HFFc6 (cell line): ENCODE measurements at places on chromosomes 13 and 19. TPM values are rescaled to one million over a fixed set of nuclear protein-coding genes. Genes with fewer than 3 reads are reported as not detected.

DNA sequence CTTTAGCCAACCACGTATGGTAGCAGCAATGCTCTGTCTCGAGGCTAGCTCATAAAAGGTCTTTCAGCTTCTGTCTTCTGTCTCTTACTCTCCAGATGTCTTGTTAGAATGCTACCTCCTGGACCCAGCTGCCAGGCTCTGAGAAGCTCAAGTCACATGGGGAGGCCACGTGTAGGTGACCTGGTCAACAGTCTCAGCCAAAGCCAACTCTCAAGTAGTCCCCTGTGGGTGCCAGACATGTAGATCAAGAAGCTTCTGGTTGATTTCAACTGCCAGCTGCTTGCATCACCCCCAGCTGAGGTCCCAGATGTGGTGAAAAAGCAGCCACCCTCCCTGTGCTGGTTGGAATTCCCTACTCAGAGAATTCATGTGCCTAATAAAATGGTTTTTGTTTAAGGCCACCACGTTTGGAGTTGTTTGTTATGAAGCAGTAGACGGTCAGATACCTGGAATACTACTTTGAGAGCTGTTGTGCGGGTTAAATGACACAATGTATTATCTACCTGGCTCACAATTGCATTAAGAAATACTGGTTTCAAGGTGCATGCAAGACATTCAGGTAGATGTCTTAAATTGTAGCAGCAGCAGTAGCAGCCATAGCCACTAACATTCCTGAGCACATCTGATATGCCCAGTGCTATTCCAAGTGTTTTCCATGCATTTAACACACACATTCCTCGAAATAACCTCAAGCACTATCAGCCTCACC is 131.0 kb upstream of the RFC3 start:
- DNase-seq, result no peak

- DNase-seq, result no peak
Measured at GRCh38 chr13:71394176-71394575, 472.8 kb downstream of the DACH1 start.

The PGLYRP2 gene
- not detected in 3 replicates for total RNA-seq

The FCHO1 gene
- total RNA-seq, result 0.15 to 0.36 TPM (median 0.32 TPM) in 3 replicates

DNA sequence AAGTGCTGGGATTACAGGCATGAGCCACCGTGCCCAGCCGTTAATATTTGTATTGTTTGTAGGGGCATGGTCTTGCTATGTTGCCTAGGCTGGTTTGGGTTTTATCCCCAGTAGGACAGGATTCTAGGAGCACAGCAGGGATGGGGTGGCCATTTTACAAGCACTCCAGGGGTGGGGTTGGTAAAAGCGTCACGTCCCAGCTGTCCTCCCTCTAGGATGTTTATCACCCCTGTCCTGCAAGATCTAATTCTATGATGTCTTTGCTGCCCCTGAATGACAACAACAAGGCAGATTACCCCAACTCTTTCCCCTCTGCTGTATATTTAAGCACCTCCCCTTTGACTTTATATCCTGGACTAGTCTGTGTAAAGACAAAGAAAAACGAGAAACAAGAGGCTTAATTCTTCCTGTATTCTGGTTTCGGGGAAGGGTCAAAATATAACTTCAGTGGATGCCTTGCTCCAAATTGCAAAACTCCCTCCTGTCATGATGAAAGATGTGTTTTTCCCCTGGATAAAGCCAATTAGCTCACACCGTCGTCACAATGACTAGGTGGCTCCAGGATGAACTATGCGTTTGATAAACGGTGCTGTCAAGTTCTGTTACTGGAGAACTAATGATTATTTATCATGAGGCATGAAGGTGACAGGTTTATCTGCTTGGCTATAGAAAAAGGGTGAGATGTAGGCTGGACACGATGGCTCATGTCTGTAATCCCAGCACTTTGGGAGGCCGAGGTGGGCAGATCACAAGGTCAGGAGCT is 27.8 kb upstream of the OR1M1 start:
- no peak for DNase-seq

- DNase-seq, result no peak
Measured at GRCh38 chr13:28621449-28621848, 37.5 kb upstream of the POMP start.
